ENCODE measurements at places on chromosomes 4 and X.

DNA sequence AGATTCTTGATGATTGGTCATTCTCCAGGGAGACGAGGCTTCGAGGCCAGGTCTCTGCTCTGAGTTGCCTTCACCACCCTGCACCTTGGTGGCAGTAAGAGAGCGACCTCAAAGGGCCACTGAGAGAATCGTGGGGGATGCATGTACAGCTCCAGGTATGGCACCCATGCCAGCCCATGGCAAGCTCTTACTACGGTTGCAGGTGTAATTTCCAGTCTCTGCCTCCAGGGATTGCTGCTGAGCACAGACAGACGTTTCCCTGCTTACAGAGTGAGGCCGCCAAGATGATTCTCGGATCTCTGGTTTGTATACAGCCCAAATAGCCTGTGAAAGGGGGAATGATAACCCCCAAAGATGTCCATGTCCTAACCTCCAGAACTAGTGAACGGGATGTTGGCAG is 16.3 kb upstream of the DRD5 start:
- no peak for DNase-seq

DNA sequence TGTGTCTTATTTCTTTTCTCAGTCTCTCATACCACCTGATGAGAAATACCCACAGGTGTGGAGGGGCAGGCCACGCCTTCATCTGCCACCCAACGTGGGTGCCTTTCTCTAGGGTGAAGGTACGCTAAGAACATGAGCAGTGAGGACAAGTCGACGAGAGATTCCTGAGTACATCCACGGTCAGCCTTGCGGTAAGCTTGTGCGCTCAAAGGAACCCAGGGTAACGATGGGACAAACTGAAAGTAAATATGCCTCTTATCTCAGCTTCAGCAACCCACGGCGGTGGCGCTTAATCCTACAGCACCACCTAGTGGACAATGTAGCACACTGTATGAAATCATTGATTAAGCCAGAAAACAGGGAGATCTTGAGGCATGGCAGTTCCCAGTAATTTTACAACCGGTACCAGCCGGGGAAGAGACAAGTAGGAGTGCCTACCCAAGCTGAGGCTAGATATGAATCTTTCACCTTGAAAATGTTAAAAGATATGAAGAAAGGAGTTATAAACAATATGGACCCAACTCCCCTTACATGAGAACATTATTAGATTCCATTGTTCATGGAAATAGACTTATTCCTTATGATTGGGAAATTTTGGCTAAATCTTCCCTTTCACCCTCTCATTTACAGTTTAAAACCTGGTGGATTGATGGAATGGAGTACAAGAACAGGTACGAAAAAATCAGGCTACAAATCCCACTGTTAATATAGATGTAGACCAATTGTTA is 63.0 kb downstream of the ZNF732 start:
- no peak for DNase-seq

GRCh38 chr4:126894963-126895362 is 737.8 kb upstream of the INTU start:
- DNase-seq, result no peak

DNA sequence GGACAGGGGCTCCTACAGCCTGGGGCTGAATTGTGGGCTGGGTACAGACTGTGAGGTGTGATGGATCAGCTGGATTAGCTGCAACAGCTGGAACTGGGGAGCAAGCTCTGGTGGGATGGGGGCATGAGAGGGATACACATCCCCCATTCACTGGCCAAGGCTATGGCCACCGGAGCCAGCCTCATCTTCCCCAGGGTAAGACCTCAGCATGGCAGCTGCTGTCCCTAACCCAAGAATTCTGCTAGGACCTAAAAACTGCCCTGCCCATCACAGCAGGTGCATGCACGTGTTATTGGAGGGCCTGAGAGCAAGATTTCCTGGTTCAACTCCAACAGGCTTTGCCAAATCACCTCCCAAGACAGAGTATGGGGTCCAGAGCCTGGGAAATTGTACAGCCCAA is 258.6 kb upstream of the AGTR2 start:
- no peak for DNase-seq

DNA sequence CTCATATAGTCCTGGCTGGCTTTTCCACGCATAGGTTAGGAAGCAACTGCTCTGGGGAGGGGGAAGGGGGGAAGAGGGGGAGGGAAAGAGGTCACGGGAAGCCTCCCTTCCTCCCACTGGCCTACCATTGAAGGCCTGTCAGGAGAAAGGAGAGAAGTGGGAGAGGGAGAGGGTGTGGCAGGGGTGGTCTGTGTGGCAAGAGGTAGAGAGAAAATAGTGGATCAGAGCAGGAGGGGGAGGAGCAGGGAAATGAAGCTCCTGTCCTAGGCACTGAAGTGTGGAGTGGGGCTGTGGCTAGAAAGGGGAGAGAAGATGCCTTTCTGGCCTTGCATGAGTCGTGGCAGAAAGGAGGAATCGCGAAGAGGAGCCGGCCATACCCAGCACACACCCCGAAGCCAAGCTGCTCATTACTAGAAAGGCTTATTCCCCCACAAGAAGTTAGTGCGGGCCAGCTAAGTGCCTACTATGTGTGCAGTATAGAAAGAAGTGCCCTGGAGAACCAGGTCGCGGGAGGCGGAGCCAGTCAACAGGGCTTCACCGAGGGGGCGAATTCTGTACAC is 1.1 kb upstream of the TMEM164 start:
- DNase-seq, result no peak

DNA sequence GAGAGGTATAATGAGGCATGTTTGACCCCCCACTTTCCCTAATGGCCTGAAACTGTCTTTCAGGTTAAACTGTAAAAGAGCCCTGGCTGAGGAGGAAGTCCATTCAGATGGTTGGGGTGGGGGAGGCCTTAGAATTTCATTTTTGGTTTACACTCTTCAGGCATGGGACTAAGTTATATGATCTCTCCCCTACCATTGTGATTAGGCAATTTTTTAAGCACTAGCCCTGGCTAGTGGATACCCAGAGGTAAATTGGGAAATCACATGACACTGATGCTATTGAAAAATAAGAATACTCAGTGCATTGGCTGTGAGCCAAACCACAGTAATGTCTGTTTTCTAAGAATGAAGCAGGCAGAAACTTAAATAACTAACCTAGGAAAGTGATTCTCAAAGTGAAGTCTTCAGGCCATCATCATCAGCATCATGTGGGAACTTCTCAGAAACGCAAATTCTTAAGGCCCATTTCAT is 149.7 kb downstream of the RRAGB start:
- DNase-seq, result no peak

- no peak for DNase-seq
Observed at GRCh38 chr4:158826057-158826456, 57.2 kb downstream of the FNIP2 start.

GRCh38 chr4:112296949-112297880 is at the start of gene ALPK1:
Gene ALPK1, plus strand, starts transcription at chr4:112297369.
- DNase-seq, result peak; percentile 70

- no peak for DNase-seq
Observed at GRCh38 chr4:184993247-184993646, 25.0 kb upstream of the HELT start.

- DNase-seq, result no peak
Observed at GRCh38 chr4:7227008-7227407, 34.7 kb downstream of the SORCS2 start.

DNA sequence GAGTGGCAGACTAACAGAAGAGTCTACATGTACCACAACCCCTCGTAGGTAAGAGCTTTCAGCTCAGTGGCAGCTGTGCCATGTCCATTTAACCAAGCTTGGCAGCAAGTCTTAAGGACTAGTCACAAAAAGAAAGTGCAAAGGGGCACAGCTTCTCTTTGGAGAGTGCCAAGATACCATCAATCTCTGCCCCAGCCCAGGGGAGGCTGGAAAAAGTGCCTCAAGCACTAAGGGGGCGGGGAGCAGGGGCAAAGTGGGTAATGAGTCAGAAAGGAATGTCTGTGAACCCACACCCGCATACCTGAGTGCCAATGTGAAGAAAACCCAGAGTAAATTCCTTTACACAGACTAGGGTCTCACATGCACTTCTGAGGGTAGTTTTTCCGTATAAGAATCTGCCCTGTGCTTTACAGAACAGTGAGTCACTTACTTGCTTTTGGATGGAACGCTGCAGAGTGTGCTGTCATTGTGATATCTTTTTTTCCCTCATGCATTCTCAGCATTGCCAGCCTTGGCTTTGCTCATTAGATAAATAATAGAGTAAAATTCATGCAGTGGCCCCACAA is 219.8 kb downstream of the ZNF674 start:
- DNase-seq, result peak; percentile 17

GRCh38 chr4:119823891-119824290 is 195.3 kb upstream of the PDE5A start:
- no peak for DNase-seq

All from AG04449 (cell line).